AML-193 (cell line): ENCODE measurements at places on chromosomes 7 and 10.

DNA sequence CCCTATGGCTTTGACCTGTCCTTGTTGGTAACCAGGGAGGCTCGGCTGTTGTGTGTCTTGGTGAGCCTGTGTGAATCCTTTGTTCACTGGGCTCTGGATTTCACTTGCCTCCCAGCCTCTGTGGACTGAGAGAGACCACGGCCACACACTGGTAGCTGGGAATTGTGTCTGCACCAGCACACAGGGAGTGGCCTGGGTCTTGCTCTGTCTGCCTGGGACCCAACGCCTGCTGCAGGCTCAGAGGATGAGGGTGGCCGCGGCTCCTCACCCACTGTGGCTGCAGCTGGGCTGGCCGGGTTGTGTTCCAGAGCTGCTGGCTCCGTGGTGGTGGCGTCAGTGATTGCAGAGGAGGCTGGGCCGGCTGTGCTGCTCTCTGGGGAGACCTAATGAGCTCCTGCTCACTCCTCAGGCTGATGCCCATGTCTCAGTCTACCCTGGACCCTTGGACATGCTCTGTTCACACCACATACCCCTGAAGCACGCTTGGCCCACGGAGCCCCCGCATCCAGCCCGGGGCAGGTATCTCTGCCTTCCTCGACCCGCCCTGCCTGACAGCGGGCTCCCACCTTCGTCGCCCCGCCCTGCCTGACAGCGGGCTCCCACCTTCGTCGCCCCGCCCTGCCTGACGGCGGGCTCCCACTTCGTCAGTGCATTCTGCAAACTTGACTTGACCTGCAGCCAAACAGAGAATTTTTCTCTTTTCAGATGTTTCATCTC lies 328.5 kb downstream of the ADARB2 start:
- no peak for DNase-seq

DNA sequence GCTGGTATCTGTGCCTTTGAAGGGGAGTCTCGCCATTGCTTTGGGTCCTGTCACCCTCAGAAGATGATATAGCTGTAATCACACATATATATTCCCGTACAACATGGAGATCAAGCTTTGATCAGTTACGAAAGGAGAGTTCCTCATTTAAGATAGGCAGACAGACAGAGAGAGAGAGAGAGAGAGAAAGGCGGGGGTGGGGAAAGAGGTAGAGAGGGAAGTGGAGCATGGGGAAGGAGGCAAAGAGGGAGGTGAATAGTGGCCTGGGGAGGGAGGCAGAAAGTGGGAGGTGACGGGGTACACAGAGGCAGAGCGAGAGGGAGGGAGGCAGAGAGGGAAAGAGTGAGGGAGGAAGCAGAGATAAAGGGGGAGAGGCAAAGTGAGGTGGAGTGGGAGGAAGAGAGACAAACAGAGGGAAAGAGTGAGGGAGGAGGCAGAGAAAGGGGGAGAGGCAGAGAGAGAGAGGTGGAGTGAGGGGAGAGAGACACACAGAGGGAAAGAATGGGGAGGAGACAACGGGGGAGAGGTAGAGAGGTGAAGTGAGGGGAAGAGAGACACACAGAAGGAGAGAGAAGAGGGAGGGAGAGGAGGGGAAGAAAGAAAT lies 44.6 kb upstream of the C1QL3 start:
- peak; percentile 37 for DNase-seq

DNA sequence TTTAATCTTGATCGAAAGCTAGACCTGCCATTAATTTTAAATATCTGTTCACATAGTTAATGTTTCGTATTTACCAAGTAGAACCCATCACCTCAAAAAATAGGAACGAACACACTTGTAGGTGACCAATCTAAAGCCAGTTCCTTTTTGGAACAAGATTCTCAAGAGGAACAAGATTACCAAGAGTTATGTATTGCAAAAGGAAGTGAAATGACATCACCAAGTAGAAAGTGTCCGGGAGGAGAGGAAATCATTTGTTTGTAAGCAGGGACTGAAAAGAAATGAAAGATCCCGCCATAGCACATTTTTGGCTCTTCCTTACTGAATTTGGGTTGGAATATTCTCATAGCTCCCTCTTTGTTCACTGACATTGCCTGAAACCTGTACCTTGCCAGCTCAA lies 1200.5 kb downstream of the SORCS1 start:
- no peak for DNase-seq

- DNase-seq = peak; percentile 16
Observed at GRCh38 chr7:27689591-27690164, 27.0 kb upstream of the HIBADH start.

DNA sequence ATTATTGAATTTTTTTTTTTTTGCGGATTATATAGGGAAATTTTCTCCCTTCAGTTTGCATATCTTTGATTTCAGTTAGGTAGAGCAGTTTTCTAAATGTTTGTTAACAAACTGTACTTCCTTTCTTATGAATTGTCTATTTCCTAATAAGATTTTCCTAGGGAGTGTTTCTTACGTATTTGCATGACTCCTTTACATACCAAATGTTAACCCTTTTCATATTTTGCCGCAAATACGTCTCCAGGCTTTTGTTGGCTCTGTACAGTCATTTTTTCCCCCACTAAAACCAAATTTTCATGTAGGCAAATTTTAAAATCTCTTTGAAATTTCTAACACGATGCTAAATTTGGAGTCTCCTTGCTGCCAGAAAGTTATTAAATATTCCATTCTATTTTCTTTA lies 1.9 kb upstream of the FRAT2 start:
- DNase-seq = no peak

- no peak for DNase-seq
Observed at GRCh38 chr7:155276800-155277375, 20.8 kb upstream of the INSIG1 start.

- peak; percentile 67 for DNase-seq
Observed at GRCh38 chr10:14603534-14604102, 171.1 kb downstream of the FAM107B start.

GRCh38 chr7:19121977-19122588 lies 4.6 kb upstream of the TWIST1 start:
- peak; percentile 3 for DNase-seq

DNA sequence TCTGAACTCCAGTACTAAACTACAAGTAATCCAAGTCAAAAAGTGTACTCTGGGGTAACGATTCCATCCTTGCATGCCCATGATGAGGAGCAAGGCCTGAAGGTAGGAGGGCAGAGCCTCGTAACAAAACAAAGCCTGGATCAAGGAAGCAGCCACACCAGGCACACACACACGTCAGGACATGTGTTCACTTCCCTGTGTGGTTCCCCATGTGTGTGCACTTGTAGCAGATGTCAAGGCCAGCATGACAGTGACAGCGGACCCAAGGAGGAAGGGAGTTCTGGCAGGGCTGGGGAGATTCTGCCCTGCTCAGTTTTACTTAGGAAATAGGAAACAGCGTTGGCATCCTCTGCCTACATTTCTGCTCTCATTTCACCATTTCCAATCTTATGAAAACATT lies 92.8 kb downstream of the ALOX5 start:
- no peak for DNase-seq

- no peak for DNase-seq
Observed at GRCh38 chr10:63833411-63834060, 312.3 kb downstream of the REEP3 start.

DNA sequence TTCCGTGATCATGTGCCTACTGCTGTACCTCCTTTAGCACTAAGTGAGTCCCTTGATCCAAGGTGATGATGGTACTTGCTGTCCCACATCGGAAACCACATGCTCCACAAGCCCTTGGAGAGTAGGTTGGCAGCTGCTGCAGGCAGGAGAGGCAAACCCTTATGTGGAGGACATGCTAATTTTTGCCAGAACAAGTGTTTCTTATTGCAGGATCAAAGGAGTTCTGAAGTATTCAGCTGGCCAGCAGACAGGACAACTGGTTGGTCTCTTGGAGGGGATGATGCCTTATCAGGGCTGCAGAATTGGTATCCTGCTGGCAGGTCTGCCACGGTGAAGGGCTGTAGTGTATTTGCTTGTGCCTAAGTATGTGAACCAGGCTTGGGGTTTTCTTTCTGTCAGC lies 36.8 kb downstream of the NACAD start:
- DNase-seq = no peak

DNA sequence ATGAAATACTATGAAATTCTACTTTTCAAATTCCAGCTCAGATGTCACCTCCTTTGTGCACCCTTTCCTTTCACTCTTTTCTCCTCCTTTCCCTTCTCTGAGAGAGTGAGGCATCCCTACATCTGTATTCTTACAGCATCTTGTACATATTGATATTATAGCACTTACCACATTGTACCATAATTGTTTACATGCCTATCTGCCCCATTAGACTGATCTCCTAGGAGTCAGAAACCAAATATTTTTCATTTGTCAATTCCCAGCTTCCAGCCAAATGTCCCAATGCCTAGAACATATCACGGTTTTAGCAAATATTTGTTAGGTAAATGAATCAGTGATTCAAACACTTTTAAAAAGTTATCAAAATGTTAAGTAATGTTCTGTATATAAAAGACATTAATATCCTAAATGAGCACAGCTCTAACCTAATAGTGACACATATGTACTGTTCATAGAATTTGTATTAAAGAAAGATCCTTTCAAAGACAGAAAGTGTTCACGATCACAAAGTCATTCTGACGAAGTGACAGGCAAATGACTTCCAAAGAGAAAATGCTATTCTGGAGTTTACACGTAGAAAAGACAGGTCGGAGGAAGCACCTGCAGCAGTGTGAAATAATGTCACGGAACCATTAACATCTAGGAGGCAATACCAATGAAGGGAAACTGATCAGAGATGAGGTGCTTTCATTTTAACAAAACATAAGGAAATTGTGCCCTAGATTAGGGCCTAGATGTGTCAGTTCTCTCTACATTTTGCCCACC lies 774.2 kb downstream of the MAGI2 start:
- no peak for DNase-seq

- DNase-seq = no peak
Observed at GRCh38 chr7:15507171-15507570, 54.6 kb downstream of the AGMO start.

DNA sequence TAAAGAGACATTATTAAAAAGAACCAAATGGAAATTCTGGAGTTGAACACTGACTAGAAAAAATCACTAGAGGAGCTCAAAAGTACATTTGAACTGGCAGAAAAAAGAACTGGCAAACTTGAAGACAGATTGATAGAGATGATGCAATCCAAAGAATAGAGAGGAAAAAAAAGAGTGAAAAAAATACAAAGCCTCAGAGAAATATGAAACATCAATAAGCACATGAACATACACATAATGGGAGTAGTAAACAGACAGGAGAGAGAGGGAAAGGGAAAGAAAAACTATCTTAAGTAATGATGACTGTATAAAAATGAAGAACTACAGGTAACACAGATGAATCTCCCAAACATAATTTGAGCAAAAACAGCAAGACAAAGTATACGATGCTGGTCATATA lies 61.1 kb downstream of the CNOT4 start:
- no peak for DNase-seq

GRCh38 chr10:75014516-75015230 lies 96.8 kb upstream of the SAMD8 start:
- DNase-seq = no peak

GRCh38 chr7:87510411-87510875 lies 35.0 kb upstream of the ABCB4 start:
- DNase-seq = no peak

GRCh38 chr7:102444961-102445673 lies 11.7 kb downstream of the ORAI2 start:
- DNase-seq = no peak

DNA sequence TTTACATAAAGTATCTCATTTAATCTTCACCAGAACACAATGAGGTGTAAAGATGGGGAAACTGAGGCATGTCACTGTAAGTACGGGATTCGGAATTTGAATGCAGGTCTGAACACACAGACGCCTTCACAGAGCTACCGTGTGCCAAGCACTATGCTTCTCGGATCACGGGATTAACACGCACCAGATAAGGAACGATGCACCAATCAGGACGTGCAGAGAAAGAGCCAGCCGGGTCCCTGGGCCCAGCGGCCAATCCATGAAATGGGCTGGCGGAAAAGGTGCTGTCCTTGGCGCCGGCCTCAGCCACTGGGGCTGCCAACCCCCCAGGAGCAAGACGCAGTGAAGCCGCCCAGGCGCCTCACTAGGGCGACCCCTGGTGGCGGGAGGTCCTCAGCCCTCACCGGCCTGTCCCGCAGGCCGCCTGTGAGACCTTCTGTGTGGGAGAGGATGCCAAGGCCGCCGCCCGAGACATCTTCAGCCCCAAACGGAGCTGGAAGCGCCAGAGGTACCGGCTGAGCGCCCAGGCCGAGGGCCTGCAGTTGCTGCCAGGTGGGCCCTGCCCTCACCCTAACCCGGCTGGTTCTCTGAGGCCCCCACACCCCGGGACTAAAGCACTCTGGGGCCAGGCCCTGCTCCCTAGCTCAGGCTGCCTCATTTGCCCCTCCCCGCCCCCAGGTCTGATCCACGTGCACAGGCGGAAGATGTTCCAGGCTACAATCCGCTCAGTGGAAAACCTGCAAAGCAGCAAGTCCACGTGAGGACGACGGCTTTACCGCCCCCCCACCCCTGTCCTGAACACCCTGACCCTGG lies 15.6 kb downstream of the ATG9B start:
- DNase-seq = peak; percentile 36

DNA sequence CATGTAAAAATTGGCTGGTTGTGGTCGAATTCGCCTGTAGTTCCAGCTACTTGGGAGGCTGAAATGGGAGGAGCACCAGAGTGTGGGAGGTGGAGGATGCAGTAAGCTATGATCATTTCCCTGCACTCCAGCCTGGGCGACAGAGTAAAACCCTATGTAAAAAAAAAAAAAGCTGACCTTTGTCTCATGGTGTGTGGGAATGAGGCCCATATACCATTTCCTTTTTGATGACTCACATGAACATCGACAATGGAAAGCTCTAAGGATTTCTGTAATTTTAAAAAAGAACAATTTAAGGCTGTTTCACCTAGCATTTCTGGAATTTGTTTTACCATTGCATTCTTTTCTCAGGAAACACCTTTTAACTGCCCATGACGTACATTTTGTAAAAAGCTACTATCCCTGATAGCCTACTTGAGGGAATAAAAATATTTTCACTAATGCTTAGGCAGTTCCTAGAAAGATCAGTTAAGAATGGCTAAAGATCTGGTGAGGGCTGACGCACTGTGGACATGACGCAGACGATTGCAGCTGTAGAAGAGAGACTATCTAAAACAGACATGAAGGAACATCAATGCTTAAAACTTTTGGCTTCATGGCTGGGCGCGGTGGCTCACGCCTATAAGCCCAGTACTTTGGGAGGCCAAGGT lies 400.6 kb upstream of the IGFBP3 start:
- no peak for DNase-seq

DNA sequence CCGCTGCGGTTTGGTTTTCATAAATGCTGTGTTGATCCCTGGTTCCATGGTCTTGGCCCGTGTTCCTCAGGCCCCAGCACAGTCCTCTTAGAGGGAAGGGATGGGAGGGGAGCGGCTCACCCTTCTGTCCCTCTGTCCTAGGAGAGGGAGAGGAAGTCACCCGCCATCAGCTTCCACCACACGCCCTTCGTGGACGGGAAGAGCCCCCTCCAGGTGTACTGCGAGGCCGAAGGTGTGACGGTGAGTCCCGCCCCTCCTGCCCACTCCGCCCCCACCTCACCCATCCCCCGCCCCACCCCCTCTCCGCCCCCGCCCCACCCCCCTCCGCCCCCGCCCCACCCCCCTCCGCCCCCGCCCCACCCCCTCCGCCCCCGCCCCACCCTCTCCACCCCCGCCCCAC lies 37.5 kb upstream of the DPYSL4 start:
- no peak for DNase-seq
